ENCODE measurements at places on chromosomes 5 and 9.

- DNase-seq, result no peak
These were observed 5.1 kb upstream of the PHYKPL start for GRCh38 chr5:178237431-178238312.

DNA sequence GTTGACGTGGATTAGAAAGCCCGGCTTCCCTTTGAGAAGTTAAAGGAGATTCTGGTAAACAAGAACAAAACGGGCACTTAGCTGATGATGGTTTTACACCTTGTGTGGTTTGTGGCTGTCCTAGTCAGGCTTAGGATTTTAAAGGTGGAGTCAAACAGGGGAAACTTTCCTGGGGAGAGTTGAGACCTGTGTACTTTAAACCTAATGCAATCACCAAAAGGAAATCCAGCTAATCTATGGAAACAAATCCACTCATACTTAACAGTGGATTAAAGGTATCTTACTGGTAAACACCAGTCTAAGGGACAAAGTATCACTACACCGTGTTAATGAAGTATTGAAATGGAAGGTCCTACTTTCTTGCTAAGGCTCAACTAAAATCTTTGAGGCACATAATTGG is 150.3 kb upstream of the PCA3 start:
- no peak for DNase-seq

DNA sequence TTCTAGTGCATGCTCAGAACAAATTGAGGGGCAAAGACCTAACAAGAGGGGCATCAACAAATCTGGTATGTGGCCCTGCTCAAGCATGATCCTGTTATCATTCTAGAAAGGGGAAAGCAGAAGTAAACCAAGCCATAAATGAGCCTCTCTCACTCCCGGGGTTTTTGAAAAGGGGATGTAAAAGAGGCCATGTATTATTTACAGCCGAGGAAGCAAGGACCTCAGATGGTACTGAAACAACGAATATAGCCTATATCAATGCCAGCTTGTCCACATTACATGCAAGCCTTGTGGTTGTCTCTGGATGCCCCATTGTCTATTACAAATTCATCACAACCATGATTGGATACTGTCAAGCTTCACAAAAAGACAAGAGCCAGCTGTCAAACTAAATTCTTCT is 211.3 kb downstream of the DCP2 start:
- no peak for DNase-seq

DNA sequence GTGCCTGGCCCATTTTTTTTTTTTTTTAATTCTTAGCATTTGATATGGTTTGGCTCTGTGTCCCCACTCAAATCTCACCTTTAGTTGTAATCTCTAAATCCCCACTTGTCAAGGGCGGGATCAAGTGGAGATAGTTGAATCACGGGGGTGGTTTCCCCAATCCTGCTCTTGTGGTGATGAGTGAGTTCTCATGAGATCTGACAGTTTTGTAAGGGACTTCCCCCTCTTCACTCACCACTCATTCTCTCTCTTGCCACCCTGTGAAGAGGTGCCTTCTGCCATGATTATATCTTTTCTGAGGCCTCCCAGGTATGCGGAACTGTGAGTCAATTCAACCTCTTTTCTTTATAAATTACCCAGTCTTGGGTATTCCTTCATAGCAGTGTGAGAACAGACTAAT is 27.2 kb downstream of the NDUFAF2 start:
- DNase-seq, result no peak

GRCh38 chr5:146672866-146673265 is 156.9 kb upstream of the GPR151 start:
- DNase-seq, result no peak

- DNase-seq, result no peak
These were observed 209.5 kb upstream of the SNX2 start for GRCh38 chr5:122565331-122565730.

DNA sequence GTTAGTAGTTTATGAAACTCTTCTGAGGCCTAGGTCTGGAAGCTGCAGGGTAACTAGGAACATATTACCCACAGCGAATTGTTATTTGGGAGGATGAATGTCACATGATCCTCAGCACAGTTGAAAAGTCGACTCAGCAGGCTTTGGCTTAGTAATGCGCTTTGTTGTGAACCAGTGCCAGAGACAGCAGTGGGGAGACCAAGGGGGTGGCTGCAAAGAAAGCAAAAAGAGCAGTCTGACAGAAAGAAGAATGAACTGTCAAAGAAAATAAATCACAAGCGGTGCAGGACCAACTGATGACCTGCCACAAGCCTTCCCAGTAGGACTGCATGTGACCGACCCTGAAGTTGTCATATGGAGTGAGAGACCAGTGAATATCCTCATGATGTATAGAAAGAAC is 170.0 kb downstream of the CCDC171 start:
- DNase-seq, result no peak

- DNase-seq, result no peak
These were observed 15.3 kb downstream of the CDO1 start for GRCh38 chr5:115801152-115801551.

DNA sequence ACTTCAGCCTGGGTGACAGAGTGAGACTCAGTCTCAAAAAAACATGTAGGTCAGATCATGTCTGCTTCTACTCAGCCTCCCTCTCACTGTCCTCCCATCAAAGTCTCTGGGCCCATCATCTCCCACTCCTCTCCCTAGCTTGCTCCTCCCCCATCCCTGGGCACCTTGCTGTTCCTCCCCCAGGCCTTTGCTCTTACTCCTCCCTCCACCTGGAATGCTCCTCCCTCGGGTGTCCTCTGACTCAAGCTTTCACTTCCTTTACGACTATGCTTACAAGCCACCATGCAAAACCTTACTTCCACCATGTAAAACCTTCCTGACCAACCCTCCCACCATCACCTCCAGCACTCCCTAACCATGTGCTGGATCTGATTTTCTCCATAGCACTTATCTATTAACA is 51.5 kb downstream of the MTMR12 start:
- no peak for DNase-seq

DNA sequence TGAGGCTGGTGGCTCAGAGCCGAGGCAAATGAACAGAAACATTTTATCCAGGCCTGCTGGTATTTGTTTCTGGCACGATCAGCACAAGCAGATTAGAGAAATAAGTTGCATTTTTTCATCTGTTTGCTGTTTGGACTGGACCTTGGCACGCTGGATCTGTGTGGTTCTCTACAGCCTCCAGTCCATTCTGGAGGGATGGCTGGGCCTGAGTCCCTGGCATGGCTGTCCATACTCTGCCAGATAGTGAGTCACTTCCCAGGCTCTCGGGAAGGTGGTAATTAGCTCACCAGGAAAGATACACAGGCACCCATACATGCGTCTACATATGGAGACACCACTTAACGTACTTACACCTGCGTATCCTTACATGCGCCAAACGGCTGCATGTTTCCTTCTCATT is 78.6 kb downstream of the SPRY4 start:
- DNase-seq, result no peak

GRCh38 chr5:119292701-119293515 is 62.9 kb upstream of the TNFAIP8 start:
- no peak for DNase-seq

DNA sequence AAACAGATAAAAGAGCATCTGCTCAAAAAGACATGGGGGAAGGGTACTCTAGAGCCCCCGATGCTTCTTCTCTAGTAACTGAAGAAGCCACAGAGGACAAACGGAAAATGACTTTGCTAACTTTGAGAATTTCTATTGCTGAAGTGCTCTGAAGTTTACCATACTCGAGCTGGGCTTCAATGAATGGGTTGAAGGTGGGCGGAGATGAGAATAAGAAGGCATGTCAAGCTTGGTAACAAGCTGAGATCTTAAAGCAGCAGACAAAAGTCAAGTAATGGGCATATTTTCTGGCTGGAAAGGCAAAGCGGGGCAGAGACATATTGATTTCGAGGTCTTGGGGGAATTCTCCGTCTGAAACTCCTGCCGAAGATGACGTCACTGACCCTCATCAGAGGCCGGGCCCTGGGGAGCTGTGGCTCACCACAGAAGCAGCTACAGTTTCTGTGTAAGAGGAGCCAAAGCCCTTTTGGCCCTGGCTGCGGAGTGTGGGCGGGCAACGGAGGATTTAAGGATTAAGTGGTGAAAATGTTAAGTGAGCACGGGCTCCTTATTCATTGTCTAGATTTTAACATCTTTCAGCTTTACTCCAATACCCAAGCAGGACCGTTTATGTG is 115.8 kb upstream of the SLIT3 start:
- DNase-seq, result peak; percentile 76

- DNase-seq, result no peak
These were observed 126.4 kb downstream of the CRB2 start for GRCh38 chr9:123482295-123482968.

DNA sequence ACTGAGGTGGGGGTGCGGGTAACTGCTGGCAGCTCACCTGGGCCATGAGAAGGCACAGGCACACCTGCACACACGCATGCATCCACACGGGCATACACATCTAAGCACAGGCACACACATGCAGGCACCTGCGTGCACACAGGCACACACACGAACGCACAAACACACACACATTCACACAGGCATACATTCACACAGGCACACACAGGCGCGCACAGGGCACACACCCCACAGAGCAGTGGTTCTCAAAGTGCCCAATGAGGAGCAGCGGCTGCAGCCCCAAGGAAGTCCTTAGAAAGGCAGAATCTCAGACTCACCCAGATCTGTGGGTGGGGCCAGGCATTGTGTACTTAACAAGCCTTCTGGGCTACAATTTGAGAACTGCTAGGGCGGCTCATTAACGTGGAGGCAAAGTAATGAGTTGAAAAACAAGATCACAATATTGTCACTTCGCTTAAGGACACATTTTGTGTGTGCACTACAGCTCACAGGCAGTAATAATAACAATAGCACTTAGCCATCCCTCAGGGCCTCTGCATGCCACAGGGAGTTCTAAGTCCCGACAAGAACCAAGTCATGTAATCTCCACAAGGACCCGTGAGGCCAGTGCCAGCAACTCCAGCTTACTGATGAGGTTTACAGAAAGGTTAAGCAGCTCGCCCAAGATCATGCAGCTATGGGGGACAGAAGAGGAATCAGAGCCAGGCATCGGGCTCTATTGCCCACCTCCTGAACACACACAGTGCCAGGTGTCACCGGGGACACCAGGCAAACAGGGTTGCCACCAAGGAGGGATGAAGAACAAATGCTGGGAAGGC is 91.6 kb downstream of the ROR2 start:
- DNase-seq, result no peak

GRCh38 chr9:72478966-72479365 is 42.4 kb upstream of the TMC1 start:
- DNase-seq, result no peak

GRCh38 chr5:43073597-43074546 is 33.8 kb upstream of the ANXA2R start:
- DNase-seq, result no peak

DNA sequence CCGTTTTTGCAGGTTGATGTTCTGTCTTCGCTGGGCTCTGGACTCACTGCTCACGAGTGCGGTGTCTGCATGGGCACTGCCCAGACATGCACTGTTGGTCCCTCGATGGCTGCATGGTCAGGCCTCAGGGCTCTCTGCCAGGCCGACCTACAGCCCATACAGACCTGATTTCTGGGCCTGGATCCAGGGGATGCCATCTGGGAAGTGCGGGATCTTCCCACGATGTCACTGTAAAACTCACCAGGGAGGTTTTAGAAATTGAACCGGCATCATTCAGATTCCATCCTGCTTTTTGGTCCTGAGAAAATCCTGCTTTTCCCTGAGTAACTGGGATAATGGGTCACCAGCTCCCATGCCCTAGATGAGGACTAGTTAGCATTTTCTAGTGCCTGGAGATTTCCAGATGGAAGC is 9.1 kb downstream of the S1PR3 start:
- DNase-seq, result no peak

GRCh38 chr9:72930828-72931227 is 22.0 kb downstream of the ALDH1A1 start:
- DNase-seq, result no peak

GRCh38 chr9:136711751-136712689 is at the start of gene DIPK1B:
Gene DIPK1B, plus strand, starts transcription at chr9:136712572. Its CDS starts 94 bp downstream, at chr9:136712666.
- no peak for DNase-seq

GRCh38 chr9:98912450-98912849 is 31.3 kb upstream of the COL15A1 start:
- no peak for DNase-seq

GRCh38 chr5:1111727-1112289 is at the start of gene SLC12A7:
Gene SLC12A7, minus strand, starts transcription at chr5:1112063. Its CDS starts 72 bp downstream, at chr5:1111991.
- DNase-seq, result no peak

- DNase-seq, result no peak
These were observed 242.0 kb downstream of the CRB2 start for GRCh38 chr9:123597876-123598556.

DNA sequence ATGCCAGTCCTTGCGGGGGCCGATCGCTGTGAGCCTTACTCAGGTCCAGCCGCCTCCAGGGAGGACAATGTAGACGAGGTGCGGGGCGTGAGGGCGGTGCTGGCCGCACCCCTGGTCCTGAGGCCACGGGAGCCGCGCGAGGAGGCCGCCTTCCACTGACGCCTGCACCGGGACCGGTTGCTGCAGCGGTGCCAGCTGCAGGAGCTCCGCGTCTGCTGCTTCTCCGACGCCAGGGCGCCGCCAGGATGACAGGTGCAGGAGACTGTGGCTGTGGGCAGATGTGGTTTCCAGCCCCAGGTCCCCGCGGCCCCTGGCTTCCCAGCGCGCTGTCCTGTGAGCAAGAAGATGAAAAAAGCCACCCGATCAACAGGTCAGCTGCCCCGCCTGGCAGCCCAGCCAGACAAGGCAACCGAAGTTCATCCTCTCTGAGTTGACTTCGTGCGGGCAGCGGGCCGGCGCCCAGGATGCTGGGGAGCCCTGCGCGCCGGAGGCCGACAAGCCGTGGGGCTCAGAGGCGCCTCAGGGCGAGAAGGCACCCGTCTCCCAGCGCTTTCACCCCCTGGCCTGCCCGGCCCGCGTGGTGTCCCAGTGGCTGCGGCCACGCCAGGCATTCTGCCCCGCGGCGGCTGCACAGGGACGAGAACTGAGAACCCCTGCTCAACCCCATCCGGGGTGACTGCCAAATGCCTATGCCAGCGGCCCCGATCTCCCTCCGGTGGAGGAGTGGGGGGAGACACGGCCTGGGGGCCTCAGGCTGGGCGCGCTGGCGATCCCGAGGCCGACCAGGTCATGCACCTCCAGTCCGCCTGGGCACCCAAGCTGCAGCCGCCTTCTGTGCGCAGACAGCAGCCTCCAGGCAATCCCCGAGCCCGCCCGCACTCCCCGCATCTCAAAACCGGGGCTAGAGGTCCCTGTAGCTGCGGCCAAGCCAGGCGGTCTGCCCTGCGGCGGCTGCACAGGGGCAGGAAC is 43.4 kb upstream of the BICD2 start:
- DNase-seq, result no peak

- no peak for DNase-seq
These were observed 73.7 kb upstream of the IQGAP2 start for GRCh38 chr5:76329346-76329745.

All from suprapubic skin (tissue), 4 donors.